Frontal cortex (tissue), 4 donors: ENCODE measurements at places on chromosomes 2 and 18. TPM values are rescaled to one million over a fixed set of nuclear protein-coding genes. Genes with fewer than 3 reads are reported as not detected.

Gene TUBA4A
- total RNA-seq: 2.0 TPM

Gene EVA1A
- total RNA-seq: 0.41 TPM

Gene TOGARAM2
- total RNA-seq: under 0.01 TPM

Gene PPP1R1C
- total RNA-seq: under 0.01 TPM

Gene AFF3
- 56.7 TPM for total RNA-seq

Gene TBR1
- total RNA-seq: 73.8 TPM

Gene DSG1
- total RNA-seq: under 0.01 TPM

Gene HSPD1
- 157 TPM for total RNA-seq

Gene SCG2
- total RNA-seq: 138 TPM

Gene B3GNT7
- 0.82 TPM for total RNA-seq

Gene GCKR
- 1.6 TPM for total RNA-seq

Gene MOCOS
- total RNA-seq: 0.41 TPM

Gene CFAP65
- 0.82 TPM for total RNA-seq

Gene LTBP1
- 22.8 TPM for total RNA-seq

Gene CAPN14
- total RNA-seq: 0.82 TPM

Gene RAB10
- 152 TPM for total RNA-seq

Gene GALR1
- under 0.01 TPM for total RNA-seq

Gene TAF4B
- total RNA-seq: 2.0 TPM

Gene FEV
- total RNA-seq: not detected

Gene ABCB11
- total RNA-seq: under 0.01 TPM

Gene SNTG2
- 4.5 TPM for total RNA-seq

Gene MBOAT2
- 125 TPM for total RNA-seq

Gene ALLC
- under 0.01 TPM for total RNA-seq

Gene HOXD8
- total RNA-seq: not detected

Gene IL18R1
- 0.41 TPM for total RNA-seq

Gene CPO
- not detected for total RNA-seq

Gene PTPRN
- 24.5 TPM for total RNA-seq

Gene KATNAL2
- total RNA-seq: 3.7 TPM

Gene CNGA3
- total RNA-seq: 1.2 TPM

Gene NETO1
- total RNA-seq: 44.4 TPM

Gene DIPK1C
- total RNA-seq: 4.9 TPM

Gene PXDN
- 21.6 TPM for total RNA-seq

Gene MOGAT1
- not detected for total RNA-seq

Gene SKOR2
- not detected for total RNA-seq
